Mesangial cell (primary cell): ENCODE measurements at places on chromosomes 3 and 15. TPM values are rescaled to one million over a fixed set of nuclear protein-coding genes. Genes with fewer than 3 reads are reported as not detected.

Gene ERICH6
- not detected in 2 replicates for total RNA-seq

Gene ZMYND10
- total RNA-seq: 2.1 and 3.9 TPM in 2 replicates

Gene OR5K4
- not detected in 2 replicates for total RNA-seq

Gene NMB
- 9.8 and 15.0 TPM in 2 replicates for total RNA-seq

Gene KNL1
- 1.3 and 27.4 TPM in 2 replicates for total RNA-seq

Gene LNP1
- total RNA-seq: 0.63 and 1.8 TPM in 2 replicates

Gene CRABP1
- not detected in 2 replicates for total RNA-seq

Gene CPNE4
- 0.16 TPM in 1 of 2 replicates, not detected in the other for total RNA-seq

Gene SNTN
- not detected in 2 replicates for total RNA-seq

Gene LTF
- not detected in 2 replicates for total RNA-seq

Gene SPSB4
- total RNA-seq: 0.13 and 0.49 TPM in 2 replicates

Gene CCRL2
- total RNA-seq: 0.33 TPM in 1 of 2 replicates, not detected in the other

Gene CHRD
- total RNA-seq: under 0.01 and 0.13 TPM in 2 replicates

Gene GAP43
- 0.13 and 0.16 TPM in 2 replicates for total RNA-seq

Gene EFCC1
- not detected in 2 replicates for total RNA-seq

Gene PCCB
- total RNA-seq: 44.1 and 50.0 TPM in 2 replicates

Gene GPR171
- total RNA-seq: not detected in 2 replicates

Gene SCG5
- total RNA-seq: 17.3 and 58.6 TPM in 2 replicates

Gene FOXP1
- 94.7 and 96.8 TPM in 2 replicates for total RNA-seq

Gene GOLGA6B
- not detected in 2 replicates for total RNA-seq

Gene SNAP23
- 35.4 and 60.6 TPM in 2 replicates for total RNA-seq

Gene ECE2
- total RNA-seq: not detected in 2 replicates
